Lung (tissue), 17 donors: ENCODE measurements at places on chromosomes 1 and 21. TPM values are rescaled to one million over a fixed set of nuclear protein-coding genes. Genes with fewer than 3 reads are reported as not detected.

INSRR gene
- polyA plus RNA-seq, result not detected

GREM2 gene
- 0.60 TPM for polyA plus RNA-seq

CRABP2 gene
- 4.0 TPM for polyA plus RNA-seq

ANGPTL1 gene
- 2.6 TPM for polyA plus RNA-seq

CRYAA gene
- polyA plus RNA-seq, result not detected

DNA sequence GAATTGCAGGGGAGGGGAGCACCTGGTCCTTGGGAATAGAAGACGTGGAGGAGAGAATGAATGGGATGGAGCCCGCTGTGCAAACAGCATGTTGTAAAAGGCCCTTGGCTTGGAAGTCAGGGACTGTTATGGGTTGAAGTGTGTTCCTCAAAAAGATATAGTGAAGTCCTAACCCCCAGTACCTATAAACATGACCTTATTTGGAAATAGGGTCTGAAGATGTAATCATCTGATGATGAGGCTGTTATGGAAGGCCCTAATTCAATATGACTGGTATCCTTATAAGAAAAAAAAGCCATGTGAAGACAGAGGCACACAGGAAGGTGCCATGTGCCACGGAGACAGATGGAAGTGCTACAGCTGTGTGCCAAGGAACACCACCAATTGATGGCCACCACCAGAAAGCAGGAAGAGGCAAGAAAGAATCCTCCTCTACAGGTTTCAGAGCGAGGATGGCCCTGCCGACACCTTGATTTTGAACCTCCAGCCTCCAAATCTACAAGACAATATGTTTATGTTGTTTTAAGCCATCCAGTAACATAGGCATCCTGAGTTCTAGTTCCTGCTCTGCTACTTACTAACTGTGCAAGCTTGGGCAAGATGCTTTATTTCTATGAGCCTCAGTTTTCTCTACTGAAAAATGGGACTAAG is 51.2 kb downstream of the LRRN2 start:
- no peaks in the 10 kb centered on the region for H3K4me1 ChIP-seq
- DNase-seq, result no peak
- no peak overlapping the region for H3K4me3 ChIP-seq
- no peaks in the 10 kb centered on the region for H3K36me3 ChIP-seq
- H3K27ac ChIP-seq, result no peak overlapping the region

DNA sequence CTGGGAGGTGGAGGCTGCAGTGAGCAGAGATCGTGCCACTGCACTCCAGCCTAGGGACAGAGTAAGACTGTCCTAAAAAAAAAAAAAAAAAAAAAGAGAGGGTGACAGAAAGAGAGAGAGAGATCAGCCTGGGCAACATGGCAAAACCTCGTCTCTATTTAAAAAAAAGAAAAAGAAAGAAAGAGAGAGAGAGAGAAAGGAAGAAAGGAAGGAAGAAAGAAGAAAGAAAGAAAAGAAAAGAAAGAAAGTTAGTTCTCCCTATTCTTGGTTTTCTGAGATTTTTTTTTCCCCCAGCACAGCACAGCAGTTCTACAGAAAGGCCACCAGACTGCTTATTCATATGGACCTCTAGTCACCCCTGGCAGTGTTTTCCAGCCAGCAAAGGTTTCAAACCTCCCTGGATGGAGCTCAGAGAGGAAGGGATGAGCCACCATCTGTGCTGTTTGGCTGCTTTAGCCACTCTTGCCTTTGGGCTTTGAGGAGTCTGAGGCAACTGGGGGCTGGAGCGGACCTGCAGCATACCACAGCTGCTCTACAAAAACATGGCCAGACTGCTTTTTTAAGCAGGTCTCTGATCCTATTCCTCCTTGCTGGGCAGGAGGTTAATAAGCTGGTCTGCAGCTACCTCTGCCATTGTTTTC is 10.6 kb downstream of the S100A6 start:
- no peaks in the 10 kb centered on the region for H3K4me1 ChIP-seq
- no peak for DNase-seq
- no peak overlapping the region for H3K27ac ChIP-seq
- no peaks in the 10 kb centered on the region for H3K36me3 ChIP-seq
- no peaks in the 10 kb centered on the region for H3K27me3 ChIP-seq

- H3K27me3 ChIP-seq, result no peaks in the 10 kb centered on the region
- H3K36me3 ChIP-seq, result no peaks in the 10 kb centered on the region
- DNase-seq, result peak; percentile 99
- H3K4me1 ChIP-seq, result peaks cover 3% of the 10 kb centered on the region
- peak overlapping the region; percentile 60 for H3K4me3 ChIP-seq
- H3K27ac ChIP-seq, result peak overlapping the region; percentile 93
Observed at GRCh38 chr1:155227261-155228095, 19.0 kb downstream of the MTX1 start.

GRCh38 chr1:78070758-78071157 is 25.0 kb downstream of the GIPC2 start:
- H3K27ac ChIP-seq, result no peak overlapping the region
- no peaks in the 10 kb centered on the region for H3K4me1 ChIP-seq
- no peaks in the 10 kb centered on the region for H3K36me3 ChIP-seq
- H3K27me3 ChIP-seq, result peaks cover 4% of the 10 kb centered on the region
- H3K4me3 ChIP-seq, result no peak overlapping the region
- DNase-seq, result no peak

GRCh38 chr1:47537966-47538365 is 100.1 kb downstream of the FOXD2 start:
- no peak overlapping the region for H3K4me3 ChIP-seq
- no peak overlapping the region for H3K27ac ChIP-seq
- DNase-seq, result no peak
- H3K36me3 ChIP-seq, result no peaks in the 10 kb centered on the region
- H3K4me1 ChIP-seq, result peaks cover 6% of the 10 kb centered on the region

- no peak overlapping the region for H3K4me3 ChIP-seq
- peak; percentile 54 for DNase-seq
- peak overlapping the region; percentile 17 for H3K27ac ChIP-seq
- no peaks in the 10 kb centered on the region for H3K36me3 ChIP-seq
- H3K27me3 ChIP-seq, result no peaks in the 10 kb centered on the region
Observed at GRCh38 chr1:225694151-225694603, 41.3 kb upstream of the ENAH start.

- no peak for DNase-seq
- H3K4me3 ChIP-seq, result no peak overlapping the region
- peaks cover 18% of the 10 kb centered on the region for H3K4me1 ChIP-seq
- no peak overlapping the region for H3K27ac ChIP-seq
Observed at GRCh38 chr21:39107739-39108138, 75.5 kb downstream of the PSMG1 start.

DNA sequence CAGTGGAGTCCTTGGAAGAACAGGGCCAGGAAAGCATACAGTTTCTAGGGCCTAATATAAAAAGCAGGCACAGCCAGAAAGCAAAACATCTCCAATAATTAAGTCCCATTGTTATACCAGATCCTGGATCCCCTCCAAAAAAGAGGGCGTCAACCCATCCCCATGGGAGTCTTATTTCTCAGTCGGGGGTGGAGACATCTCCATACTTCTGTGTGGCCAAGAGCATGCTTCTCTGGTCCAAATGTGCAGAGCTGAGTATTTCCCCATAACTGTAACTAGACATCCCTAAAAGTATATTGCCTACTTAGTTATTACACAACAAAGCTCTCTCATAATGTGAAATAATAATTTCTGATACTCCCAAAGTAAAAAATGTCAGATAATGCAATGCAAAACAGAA is 104.2 kb upstream of the SOX13 start:
- H3K27me3 ChIP-seq, result no peaks in the 10 kb centered on the region
- H3K4me1 ChIP-seq, result peaks cover 2% of the 10 kb centered on the region
- no peak for DNase-seq
- no peak overlapping the region for H3K4me3 ChIP-seq
- no peak overlapping the region for H3K27ac ChIP-seq
- no peaks in the 10 kb centered on the region for H3K36me3 ChIP-seq

DNA sequence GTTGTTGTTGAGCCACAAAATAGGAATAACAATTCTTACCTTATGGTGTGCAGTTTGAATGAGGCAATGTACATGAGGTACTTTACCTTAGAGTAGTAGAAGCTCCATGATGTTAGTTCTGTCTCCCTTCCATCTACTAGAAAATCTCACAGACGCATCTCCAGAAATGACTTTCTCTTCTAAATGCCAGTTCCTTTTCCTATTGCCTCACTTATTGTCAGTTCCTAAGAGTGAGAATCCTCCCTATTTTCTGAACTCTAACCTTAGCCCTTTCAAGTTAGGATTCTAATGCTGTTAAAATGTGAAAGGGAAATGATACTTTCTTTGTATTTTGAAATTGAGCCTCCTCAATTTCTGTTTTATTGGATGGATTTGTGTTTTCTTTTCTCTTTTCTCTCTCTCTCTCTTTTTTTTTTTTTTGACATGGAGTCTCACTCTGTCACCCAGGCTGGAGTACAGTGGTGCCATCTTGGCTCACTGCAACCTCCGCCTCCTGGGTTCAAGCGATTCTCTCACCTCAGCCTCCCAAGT is 18.6 kb upstream of the MAPKAPK2 start:
- DNase-seq, result no peak
- H3K4me3 ChIP-seq, result no peak overlapping the region
- H3K27ac ChIP-seq, result peak overlapping the region; percentile 84
- no peaks in the 10 kb centered on the region for H3K36me3 ChIP-seq
- peaks cover 4% of the 10 kb centered on the region for H3K4me1 ChIP-seq
- peaks cover 8% of the 10 kb centered on the region for H3K27me3 ChIP-seq

DNA sequence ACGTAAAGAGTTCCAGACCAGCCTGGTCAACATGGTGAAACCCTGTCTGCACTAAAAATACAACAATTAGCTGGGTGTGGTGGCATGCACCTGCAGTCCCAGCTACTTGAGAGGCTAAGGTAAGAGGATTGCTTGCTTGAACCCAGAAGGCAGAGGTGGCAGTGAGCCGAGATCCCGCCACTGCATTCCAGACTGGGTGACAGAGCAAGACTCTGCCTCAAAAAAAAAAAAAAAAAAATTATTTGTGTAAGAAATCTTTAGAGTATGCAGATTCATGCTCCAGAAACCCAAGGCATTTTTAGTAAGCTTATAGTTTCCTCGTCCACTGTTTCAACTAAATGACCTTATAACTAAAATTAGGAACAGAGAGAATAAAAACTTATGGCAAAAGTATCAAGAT is 51.3 kb downstream of the ABL2 start:
- H3K36me3 ChIP-seq, result no peaks in the 10 kb centered on the region
- no peak overlapping the region for H3K27ac ChIP-seq
- H3K4me1 ChIP-seq, result peaks cover 9% of the 10 kb centered on the region
- no peak overlapping the region for H3K4me3 ChIP-seq

- H3K27me3 ChIP-seq, result no peaks in the 10 kb centered on the region
- H3K4me3 ChIP-seq, result no peak overlapping the region
- H3K4me1 ChIP-seq, result no peaks in the 10 kb centered on the region
- no peak overlapping the region for H3K27ac ChIP-seq
- peak; percentile 45 for DNase-seq
Observed at GRCh38 chr1:17494114-17494729, 45.3 kb upstream of the ARHGEF10L start.

DNA sequence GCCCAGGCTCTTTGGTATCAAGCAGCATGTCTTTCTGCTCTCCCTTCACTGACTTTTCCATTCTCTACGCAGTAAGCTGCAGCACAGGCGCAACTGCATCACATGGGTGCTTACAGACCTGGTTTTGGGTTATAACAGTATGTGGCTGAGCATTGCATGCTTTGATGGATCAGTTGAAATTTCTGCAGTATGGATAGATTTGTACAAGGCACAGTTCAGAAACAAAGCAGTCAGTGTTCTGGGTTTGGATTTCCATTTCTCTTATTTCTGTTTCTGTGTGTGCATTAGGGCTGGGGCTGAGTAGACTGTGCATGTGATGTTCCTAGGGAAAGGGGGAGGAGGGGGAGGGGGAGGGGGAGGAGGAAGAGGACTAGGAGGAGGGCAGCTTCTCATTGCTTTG is 4.5 kb downstream of the FAM163A start:
- H3K27ac ChIP-seq, result no peak overlapping the region
- DNase-seq, result no peak
- no peaks in the 10 kb centered on the region for H3K4me1 ChIP-seq
- H3K4me3 ChIP-seq, result no peak overlapping the region
- H3K36me3 ChIP-seq, result no peaks in the 10 kb centered on the region
